PC-9 (cell line): ENCODE measurements at places on chromosomes 11 and 22.

GRCh38 chr11:131042041-131042390 lies 125.7 kb upstream of the SNX19 start:
- DNase-seq = no peak

GRCh38 chr22:19962246-19962908 lies 20.8 kb upstream of the TXNRD2 start:
- DNase-seq = peak; percentile 66

DNA sequence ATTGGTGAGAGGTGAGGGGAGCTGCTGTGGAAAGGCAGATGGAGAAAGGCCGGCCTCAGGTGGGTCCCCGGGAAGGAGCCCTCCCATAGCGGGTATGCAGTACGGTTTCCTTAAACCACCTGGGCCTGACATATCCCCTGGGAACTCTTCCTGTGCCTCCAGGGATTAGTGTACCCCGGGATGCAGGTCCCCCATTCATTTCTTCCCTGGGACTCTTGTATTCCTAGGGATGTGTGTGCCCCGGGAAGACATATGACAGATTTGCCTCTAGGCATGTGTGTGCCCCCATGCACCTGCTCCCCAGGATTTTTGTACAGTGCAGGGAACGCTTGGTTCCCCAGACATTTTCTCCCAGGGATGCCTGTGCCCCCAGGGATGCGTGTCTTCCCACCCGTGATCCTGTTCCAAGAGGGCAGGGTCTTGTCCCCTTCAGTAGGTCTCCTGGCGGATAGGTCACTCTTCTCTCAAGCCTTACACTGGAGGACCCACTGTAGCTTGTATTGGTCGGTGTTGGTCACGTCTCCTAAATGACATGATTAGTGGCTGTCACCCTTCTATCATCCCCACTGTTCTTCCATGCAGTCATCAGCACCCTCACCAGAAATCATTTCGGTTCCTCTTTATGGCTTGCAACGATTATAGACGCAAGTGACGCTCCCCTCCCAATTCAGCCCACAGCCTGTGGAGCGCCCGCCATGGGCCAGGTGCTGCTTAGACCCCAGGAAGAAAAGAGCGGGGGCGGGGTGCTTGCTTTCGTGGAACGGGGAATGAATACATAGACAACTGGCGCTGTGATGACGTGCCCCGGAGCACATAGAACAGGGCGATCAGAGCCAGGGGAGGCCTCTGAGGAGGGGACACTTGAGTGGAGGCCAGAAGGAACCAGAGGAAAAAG lies 1.3 kb downstream of the PARVB start:
- DNase-seq = no peak

- DNase-seq = no peak
These were observed 10.6 kb downstream of the ENDOD1 start for GRCh38 chr11:95100191-95100648.

- DNase-seq = no peak
These were observed 369.4 kb upstream of the ISX start for GRCh38 chr22:34696557-34696956.

DNA sequence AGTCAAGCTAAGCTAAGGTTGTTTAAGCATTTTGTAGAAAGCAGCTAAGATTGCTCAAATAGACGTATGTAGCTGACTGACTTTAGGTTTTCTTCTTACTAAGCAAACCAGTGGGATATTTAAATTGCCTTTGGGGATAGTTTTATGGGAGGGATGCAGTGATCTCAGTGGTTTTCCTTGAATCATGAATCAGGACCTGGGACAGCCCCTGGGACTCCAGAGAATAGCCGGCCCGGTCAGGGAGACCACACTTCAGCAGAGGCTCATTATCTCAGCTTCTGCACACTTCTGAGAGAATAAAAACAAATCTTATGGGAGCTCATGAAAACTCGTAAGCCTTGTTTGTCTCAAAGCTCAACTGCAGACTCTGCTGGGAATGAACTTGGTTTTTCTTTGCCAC lies at the start of gene OR9I1:
Gene OR9I1 (minus strand): TSS at position 62 of the 400 bp plus-strand sequence. CDS start 6,086 bp downstream, outside the sequence.
- no peak for DNase-seq

DNA sequence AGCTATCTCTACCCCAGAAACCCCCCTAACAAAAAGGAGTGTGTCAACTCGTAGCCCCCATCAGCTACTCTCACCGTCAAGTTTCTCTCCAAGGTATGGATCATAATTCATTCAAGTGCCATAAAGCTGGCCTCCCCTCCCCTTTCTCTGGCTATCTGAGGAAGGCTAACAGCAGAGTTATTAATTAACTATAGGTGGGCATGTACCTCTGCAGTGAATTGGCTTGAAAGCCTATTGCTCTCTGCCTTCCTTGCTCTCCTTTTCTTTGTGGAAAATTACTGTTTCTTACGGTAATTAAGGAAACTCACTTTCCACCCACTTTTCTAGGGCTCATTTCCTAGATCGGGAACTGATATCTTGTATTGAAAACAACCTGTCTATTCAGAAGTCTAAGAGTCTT lies 14.1 kb downstream of the POLA2 start:
- no peak for DNase-seq

DNA sequence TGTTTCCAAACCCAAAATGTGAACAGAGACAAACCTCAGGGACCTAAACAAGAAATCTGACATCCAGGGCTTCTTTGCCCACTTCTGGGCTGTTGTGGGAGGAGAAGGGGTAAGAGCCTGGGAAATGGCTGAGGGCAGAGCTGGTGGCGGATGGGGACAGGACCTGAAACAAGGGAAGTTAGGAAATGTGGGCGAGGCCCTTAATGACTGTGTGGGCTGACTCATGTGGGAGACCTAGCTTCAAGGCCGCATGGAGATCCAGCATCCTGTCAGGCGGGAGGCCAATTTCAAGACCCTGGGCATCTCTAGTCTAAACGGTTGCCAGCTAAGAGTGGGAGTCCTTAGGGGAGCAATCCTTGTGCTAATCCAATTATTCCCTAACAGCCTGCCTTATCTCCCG lies 2.1 kb upstream of the OAF start:
- peak; percentile 42 for DNase-seq

DNA sequence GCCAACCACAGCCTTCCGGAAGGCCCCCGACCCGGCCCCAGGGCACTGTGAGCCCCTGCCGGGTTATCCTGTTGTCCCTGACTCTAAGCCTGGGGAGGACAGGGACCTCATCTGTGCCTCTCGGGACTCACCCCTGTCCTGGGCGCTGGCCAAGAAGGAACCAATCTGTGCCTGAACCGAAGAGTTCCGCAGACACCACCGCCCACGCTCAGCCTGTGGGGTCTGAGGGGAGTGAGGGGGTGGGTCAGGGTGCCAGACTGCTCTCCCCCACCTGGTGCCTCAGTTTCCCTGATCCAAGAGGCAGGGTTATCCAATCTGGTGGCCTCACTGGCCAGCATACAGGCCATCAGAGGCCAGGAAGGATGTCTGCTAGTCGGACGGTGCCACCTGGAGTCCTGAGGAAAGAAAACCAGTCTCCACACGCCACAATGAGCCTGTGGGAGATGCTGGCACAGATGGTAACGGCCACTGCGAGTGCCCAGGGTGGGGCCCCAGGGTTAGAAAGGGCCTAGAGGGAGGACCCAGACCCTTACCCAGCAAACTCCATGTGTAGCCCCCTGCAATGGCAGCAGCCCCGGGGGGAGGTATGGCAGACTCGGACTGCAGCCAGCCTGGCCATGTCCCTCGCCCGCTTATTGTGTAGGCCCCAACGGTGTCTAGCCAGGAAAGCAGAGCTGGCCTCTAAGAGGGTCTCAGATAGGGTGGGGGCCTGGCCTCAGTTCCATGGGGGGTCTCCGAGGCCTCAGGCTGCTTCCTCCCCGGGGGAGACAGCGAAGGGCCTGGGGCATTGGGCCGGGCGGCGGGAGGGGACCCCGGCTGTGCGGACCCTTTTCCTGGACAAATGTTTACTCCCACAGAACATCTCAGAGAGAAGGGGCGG lies 827 bp upstream of the TNNT3 start:
- DNase-seq = no peak

GRCh38 chr11:9787260-9787659 lies 123.4 kb downstream of the SWAP70 start:
- no peak for DNase-seq

GRCh38 chr11:124900464-124900863 lies 2.8 kb upstream of the ROBO4 start:
- DNase-seq = peak; percentile 51
